Stimulated activated naive CD4-positive, alpha-beta T cell (primary cell): ENCODE measurements at places on chromosomes 4 and X.

DNA sequence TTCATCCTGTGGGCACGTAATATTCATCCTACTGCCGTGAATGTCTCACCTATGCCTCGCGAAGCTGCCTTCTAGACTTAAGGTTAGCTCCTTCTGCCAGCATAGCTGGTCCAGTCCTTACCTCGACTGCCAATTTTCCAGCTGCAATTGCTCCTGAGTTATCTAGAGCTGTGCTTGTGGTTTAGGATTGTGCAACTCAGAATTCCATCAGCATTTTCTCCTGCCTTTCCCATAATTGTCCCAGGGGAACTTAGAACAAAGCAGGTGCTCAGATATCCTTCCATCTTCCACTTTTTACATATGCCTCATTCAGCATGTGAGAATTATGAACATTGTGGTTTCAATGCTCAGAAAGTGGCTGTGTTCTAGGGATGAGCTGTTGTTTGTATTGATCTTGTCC, 131.4 kb upstream of the ADGRL3 start:
- no peak for DNase-seq

GRCh38 chr4:66575008-66575696, 904.9 kb upstream of the EPHA5 start:
- no peak for DNase-seq

DNA sequence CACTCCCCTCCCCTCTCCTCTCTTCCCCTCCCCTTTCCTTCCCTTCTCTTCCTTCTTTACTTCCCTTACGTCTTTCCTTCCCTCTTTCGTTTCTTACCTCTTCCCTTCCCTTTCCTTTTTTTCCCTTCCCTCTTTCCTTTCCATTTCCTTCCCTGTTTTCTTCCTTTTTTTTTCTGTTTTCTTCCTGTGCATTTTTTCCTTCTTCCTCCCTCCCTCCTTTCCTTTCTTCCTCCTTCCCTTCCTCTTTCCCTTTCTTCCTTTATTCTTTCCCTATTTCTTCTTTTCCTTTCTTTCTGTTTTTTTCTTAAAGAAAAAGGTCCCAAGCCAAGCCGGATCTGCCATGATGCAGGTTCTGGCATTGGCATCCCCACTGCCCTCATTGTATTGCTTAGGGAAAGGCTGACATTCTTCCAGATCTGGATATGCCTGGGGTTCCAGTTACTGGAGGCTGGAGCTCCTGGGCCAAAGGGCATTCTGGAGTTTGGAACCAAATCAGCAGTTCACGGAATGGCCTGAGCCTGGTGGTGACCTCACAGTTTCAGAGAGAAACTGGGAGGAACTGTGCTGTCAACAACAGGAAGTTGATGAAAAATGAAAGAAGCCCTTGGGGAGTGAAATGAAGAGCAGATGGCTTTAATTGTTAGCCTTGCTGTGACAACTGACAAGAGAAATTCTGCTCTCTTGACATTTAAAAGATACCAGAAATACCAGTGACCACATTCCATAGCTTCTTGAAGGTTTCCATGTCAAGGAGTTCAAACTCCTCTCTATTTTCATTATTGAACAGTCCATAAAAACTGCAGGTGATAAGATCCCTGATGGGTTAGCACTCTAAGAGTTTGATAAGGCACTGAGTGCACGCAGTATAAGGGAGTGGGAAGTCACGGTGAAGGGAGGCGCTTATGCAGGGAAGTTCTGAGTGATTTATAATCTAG, 622.1 kb downstream of the SPRY1 start:
- DNase-seq: no peak

DNA sequence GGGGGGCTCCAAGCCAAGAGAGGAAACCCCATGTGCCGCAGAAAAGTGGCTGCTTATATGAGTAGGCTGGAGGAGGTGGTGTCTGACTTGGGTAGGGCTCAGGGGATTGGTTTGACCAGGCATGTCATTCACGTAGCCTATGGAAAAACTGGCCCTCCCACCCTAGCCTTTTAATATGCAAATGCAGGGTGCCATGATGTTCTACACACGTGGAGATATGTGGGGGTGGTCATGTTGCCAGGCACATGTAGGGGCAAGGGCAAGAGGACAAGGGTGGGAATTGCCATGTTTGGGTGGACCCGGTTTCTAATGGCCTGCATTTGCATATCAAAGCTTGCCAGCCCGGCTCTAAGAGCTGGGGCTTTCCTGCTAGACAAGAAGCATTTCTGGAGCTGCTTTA, 86.9 kb upstream of the SHISA3 start:
- DNase-seq: no peak

DNA sequence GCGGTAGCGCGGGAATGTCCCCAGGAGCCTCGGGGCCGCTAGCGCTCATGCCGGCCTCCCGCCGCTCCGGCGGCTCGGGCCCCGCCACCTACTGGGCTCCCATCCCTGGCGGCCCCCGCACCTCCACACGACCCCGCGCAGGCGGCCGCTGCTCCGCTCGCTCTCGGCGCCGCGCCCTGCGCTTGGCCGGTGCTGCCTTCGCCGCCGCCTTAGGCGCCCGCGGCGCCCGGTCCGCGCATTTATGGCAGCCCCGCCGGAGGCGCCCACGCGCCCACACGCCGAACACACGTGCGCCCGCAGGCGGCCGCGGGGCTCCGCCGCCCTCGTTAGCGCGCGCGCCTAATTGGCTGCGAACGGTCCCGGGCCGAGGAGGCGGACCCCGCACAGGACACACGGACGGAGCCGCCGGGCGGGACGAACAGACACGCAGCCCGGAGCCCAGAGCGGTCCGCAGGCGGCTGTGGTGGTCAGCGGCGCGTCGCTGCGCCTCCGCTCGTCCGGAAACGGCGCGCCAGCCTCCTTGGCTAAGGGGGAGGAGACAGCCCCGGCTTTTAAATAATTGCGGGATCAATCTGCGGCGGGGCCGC, at the start of gene NKX1-1:
Gene NKX1-1 (minus strand): TSS at position 49 of the 587 bp plus-strand sequence. CDS start 0 bp downstream, at position 49.
- DNase-seq: no peak

- no peak for DNase-seq
These were observed 194.0 kb downstream of the PDGFRA start for GRCh38 chr4:54423066-54423465.

DNA sequence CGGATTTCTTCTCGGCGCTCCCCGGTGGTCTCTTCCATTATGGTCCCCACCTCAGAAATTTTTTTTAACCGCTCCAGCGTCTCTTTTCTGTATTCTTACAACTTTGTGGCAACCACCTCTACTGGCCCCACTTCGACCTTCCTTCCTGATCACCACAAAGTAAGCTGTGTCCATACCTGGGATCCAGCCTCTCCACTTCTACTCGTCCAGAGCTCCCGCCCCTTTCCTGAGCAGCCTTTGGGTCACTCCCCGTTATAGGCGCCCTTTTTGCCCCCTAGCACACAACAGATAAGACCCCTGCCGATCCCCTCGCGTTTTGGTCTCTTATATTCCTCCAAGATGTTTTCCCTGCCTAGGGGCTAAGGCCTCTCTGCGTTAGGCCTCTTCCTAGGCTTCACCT, 557 bp downstream of the PIGG start:
- DNase-seq: no peak

GRCh38 chrX:110201799-110202198, 116.1 kb downstream of the AMMECR1 start:
- no peak for DNase-seq

- no peak for DNase-seq
These were observed 29.0 kb downstream of the PDHA1 start for GRCh38 chrX:19372547-19373331.

GRCh38 chr4:175850240-175850639, 38.2 kb upstream of the GPM6A start:
- DNase-seq: no peak

DNA sequence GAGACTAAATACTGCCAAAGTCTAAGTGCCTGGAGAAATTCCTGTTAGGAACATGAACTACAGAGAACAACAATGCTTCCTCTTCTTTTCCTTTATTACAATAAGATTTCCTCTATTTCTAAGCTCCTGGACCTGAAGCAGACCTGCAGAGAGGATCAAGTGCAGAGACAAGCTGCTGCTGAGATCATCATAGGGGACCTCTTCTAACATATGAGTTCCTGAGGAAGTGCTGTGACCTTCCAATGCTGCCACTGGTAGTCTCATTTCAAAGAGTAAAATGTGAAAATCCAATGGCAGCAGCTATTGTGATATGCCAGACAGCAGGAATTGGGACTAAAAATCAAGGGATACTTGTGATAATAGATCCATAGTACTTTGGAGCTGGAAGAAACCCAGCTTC, 28.0 kb downstream of the CCNG2 start:
- no peak for DNase-seq

GRCh38 chr4:109973529-109973905, 60.8 kb downstream of the EGF start:
- DNase-seq: no peak

GRCh38 chr4:41505161-41505661, 32.7 kb upstream of the LIMCH1 start:
- no peak for DNase-seq

DNA sequence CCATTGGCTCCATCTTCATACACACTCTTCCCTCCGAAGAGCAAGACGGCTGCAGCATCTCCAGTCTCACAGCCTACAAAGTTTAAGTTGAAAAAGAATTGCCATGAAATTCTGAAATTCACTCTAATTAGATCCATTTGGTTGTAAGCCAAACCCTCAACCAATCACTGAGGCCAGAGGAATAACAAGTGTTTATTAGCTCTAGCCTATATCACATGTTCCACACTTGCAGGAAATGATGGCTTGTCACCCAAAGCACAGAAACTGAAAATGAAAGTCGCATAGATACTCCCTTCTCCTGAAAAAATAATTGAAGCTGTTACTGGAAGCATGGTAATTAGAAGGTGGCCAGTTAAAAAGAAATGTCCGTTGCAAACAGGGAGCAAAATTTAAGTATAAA, 1071.8 kb downstream of the CCSER1 start:
- no peak for DNase-seq

- no peak for DNase-seq
These were observed 81.3 kb downstream of the HMGN5 start for GRCh38 chrX:81120258-81120935.

DNA sequence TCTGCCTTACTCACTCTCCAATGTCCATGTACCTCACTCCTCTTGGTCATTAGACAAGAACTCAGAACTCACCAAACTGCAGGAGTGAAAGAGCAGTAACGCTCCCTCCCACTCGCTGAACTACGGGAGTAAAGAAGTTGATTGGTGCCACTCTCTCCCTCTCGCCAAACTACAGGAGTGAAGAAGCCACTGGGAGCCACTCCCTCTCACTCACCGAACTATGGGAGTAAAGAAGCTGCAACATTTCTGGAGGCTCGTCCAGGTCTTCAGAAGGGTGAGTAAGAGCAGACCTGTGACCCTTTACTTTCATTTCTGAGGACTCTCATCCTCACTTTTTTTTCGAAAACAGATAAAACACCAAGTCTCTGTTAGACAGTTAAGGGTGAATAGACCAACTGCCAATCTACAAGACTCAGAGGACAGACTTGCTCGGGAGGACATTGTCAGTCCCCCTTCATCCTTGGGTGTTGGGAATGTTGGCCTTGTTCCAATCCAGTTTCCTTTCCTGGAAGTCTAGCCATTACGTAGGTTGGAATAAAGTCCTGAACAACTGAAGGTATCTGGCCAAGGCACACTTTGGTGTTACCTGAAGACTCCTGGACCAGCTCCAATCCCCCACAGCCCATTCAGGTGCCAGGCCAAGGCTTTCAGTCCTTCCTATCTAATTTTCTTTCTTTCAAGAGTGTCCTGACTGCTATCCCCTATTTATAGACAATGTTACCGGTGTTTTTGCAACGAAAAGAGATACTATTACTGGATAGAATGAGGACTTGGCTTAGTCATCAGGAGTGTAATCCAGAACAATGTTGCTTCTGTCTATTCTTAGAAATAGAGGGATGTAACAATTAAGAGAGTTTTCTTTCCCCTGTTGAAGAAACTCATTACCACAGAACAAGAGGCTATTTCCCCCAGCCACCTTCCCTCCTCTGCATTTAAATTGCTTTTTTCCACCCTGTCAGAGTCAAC, 11.0 kb upstream of the COL25A1 start:
- no peak for DNase-seq

DNA sequence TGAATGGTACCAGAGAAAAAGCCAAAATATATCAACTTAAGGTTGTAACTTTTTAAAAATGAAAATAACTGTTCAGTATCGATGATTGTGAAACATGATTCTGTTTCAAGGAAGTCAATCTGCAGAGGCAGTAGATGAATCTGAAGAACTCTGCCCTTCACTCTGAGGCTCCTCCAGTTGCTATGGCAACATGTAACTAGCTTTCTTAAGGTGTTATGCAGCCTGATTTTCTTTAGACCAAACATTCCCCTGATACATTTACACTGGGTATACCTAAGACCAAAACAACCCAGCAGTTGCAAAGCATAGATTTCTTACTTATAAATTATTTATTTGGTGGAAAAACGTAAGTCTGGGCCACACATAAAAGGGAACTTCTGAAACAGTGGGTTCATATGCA, 133.6 kb upstream of the RASGEF1B start:
- DNase-seq: no peak

DNA sequence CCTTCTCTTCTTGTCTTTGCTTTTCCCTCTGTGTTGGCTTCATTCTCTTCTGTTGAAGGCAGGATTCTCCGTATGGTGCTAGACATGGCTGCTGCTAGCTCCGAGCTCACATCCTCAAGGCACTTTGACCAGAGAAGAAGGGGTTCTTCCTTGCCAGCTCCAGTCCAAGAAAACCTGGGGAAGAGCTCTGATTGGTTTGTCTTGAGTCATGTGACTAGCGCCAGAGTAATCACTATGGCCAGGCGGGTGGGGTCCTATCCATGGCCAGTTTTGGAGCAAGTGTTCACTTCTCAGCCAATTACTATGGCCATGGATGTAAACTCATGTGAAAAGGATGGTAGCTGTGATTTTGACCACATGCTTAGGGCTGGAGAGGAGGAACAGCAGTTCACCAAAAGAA, 74.2 kb downstream of the CT47B1 start:
- DNase-seq: no peak

DNA sequence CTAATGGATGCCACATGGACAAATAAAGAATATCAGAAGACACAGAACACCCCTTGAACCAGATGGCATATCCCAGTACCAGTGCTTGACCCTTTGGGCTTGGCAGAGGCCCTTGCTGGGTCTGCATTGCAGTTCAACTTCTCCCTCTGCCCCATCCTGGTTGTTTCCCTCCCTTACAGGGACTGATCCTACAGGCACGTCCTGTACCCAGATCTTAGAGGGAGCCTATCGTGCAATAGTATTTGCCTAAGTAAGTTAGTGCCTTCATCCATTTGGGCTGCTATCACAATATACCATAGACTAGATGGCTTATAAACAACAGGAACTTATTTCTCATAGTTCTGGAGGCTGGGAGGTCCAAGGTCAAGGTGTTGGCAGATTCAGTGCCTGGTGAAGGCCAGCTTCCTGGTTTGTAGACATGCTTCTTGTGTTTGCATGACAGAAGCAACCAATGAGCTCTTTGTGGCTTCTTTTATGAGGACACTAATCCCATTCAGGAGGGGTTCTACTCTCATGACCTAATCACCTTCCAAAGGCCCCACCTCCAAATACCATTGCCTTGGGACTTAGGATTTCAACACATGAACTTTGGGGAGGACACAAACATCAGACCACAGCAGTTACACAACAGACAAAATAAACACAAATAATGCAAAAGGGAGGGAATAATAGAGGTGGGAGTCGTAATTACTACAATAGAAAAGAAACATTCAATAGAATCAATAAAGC, 146.5 kb upstream of the MSX1 start:
- no peak for DNase-seq

GRCh38 chr4:59553721-59554091, 1646.4 kb upstream of the ADGRL3 start:
- DNase-seq: no peak

- no peak for DNase-seq
These were observed 28.1 kb upstream of the LNX1 start for GRCh38 chr4:53619431-53619830.

- DNase-seq: no peak
These were observed 242.1 kb upstream of the TRAM1L1 start for GRCh38 chr4:117327491-117327890.
